ENCODE measurements at places on chromosomes 5 and 9.

GRCh38 chr5:141525653-141526052 is 36.8 kb downstream of the PCDHGC5 start:
- no peak for DNase-seq

GRCh38 chr5:86917117-86917579 is 299.4 kb downstream of the COX7C start:
- no peak for DNase-seq

DNA sequence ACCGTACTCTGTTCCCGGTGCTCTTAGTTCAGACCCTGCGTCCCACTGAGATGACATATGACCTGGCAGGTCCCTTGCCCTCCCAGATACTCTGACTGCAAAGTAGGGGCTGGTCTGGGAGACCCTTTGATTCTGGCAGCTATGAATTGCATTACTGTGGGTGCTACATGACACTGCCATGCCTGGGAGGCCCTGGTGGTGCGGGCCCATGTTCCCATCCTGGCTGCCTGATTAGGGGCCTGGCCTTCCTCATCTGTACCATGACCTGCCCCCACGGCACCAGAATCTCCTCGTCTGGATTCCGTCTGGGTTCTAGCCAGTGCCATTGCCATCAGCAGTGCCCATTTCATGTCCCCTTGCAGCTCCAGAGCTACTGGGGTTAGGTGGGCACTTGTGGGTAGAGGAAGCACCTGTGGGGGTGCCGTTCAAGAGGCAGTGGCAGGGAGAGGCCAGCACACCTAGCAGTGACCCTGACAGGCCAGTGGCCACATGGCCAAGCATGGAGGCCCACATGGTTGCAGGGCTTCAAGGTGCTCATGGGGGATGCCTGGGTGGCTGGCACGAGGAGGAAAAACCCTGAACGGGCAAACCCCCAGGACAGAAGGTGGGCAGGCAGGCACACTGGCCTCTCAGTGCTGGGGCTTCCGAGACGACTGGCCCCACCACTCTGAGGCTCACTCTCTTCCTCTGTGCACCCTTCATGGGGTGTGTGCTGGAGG is 69.7 kb downstream of the PHF2 start:
- DNase-seq, result no peak

DNA sequence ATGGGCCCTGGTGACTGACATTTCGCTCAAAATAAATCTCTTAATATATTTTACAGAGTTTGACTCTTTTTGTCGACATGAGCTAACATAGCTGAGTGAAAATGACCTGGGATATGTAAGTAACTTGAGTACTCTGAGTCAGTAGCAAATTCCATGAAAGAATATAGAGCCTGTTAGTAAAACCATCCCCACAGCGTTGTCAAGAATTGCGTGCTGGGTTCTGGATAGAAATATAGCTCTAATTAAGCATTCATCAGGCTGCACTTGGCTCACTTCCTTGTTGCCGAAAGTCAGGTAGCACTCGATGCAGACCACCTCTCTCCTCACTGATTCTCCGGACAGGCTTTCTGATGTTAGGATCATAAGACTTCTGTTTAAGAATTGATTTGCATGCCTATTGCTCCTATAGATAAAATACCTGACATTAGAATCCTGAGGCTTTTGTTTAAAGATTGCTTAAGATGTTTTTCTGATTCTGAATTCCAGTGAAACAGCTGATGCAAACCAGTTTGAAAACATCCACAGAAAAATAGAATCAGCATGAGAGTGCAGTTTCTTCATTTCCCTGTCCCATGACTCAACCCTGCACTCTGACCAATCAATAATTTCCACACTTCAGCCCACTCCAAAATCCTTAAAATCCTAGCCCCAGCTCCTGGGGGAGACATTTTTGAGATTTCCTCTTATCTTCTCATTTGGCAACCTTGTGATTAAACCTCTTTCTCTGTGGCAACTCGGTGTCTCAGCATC is 310.6 kb downstream of the DIRAS2 start:
- DNase-seq, result no peak

DNA sequence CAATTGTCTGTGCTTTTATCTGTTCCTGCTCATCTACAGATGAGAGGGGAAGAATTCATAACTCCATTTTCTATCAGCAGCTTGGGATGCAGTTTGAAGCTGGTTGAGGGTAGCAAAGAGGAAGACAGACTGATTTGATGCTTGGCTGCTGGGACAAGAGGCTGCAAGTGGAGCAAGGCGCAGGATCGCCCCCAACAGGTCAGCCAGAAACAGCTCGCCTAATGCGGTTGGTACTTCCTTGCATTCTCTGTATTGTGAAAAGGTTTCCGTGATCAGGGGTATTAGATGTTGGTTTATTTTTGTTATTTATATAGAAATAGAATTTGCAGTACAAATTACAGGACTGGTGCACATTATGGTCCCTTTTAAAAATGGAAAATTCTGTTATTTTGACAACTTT is 40.6 kb downstream of the ZNF883 start:
- peak; percentile 51 for DNase-seq

- peak; percentile 6 for DNase-seq
These were observed 135.5 kb downstream of the CCDC192 start for GRCh38 chr5:127838661-127839060.

DNA sequence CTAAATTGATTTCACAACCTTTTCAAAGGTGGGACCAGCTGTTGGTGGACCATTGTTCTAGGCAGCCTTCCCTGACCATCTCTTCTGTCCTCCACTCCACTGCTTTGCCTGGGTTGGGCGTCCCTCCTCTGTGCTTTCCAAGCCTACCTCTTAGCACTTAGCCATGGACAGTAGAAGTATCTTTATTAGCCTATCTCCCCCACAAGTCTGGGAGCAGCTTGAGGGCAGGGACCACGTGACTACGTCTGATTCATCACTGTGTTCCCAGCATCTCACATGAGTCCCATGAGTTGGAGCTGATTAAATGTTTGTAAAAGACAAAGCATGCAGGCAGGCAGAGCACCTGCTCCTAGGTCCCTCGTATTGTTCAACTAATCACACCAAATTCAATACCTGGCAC is 20.9 kb downstream of the MORN5 start:
- no peak for DNase-seq

- no peak for DNase-seq
These were observed 71.0 kb downstream of the LRRC70 start for GRCh38 chr5:62649476-62650113.

DNA sequence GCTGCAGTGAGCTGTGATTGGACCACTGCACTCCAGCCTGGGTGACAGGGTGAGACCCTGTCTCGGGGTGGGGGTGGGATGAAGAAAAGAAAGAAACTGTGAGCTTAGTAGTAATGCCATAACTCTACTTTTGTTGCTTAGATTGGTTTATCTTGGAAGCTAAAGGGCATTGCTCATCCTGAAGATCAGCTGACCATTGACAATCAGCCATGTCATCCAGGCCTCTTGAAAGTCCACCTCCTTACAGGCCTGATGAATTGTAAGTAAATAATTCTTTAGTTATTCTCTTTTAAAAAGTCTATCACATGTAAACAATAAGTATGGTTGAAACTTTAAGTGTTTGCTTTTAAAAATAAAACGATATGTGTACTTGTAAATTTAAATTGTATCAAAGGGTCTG is 11.4 kb downstream of the OCLN start:
- no peak for DNase-seq

DNA sequence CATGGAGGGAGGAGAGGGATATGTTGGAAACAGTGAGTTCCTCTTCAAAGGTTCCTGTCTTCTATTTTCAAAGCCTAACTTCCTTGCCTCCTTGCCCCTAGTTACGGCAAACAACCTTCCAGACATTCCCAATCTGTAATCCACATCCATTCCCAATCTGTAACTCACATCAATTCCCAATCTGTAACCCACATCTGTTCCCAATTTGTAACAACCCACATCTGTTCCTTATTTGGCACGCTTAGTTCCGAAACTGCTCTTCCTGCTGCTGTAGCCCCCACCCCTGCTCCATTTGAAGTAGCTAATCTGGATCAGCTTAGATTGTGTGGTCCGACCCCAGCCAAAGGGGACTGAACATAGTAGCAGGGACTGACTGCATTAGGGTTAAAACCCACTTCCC is 23.9 kb upstream of the IDNK start:
- DNase-seq, result no peak

GRCh38 chr5:82151662-82152061 is 126.5 kb downstream of the RPS23 start:
- DNase-seq, result no peak
